Esophagus muscularis mucosa (tissue), 4 donors: ENCODE measurements at places on chromosomes 3 and 15. TPM values are rescaled to one million over a fixed set of nuclear protein-coding genes. Genes with fewer than 3 reads are reported as not detected.

ST3GAL6 gene
- 3.3 TPM for total RNA-seq

AGBL1 gene
- total RNA-seq, result not detected

TMEM108 gene
- 8.6 TPM for total RNA-seq

CCR9 gene
- total RNA-seq, result 0.17 TPM

DUOX2 gene
- total RNA-seq, result 0.19 TPM
